Upper lobe of right lung (tissue), 1 donor: ENCODE measurements at places on chromosomes 4 and X.

GRCh38 chrX:39440799-39441284 is 639.6 kb downstream of the MID1IP1 start:
- H3K4me3 ChIP-seq: no peak overlapping the region
- no peaks in the 10 kb centered on the region for H3K27me3 ChIP-seq
- H3K27ac ChIP-seq: no peak overlapping the region
- DNase-seq: no peak

- no peak for DNase-seq
- no peaks in the 10 kb centered on the region for H3K4me1 ChIP-seq
- H3K27me3 ChIP-seq: no peaks in the 10 kb centered on the region
- no peak overlapping the region for H3K27ac ChIP-seq
- H3K36me3 ChIP-seq: peaks cover 93% of the 10 kb centered on the region
Measured at GRCh38 chr4:128853741-128854140, 44.2 kb downstream of the JADE1 start.

DNA sequence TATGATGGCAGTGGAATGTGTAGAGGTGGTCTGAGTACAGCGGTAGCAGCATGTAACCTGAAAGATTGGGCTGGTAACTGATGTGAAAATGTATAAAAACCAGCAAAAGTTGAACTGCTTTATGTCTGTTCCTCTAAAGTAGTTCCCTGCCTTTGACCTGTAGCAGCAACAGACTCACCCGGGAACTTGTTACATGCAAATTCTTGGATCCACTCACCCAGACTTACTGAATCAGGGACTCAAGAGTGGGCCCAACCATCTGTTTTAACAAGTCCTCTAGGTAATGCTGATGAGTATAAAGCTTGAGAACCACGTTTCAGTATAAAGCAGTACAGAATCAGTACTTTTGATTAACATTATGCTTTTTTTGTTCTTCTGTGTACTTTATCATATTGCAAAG is 84.7 kb downstream of the RAP1GDS1 start:
- no peak for DNase-seq
- H3K4me3 ChIP-seq: no peak overlapping the region
- peaks cover 9% of the 10 kb centered on the region for H3K36me3 ChIP-seq
- no peaks in the 10 kb centered on the region for H3K27me3 ChIP-seq
- no peak overlapping the region for H3K27ac ChIP-seq
- no peaks in the 10 kb centered on the region for H3K4me1 ChIP-seq

GRCh38 chr4:31657859-31658570 is 937.8 kb downstream of the PCDH7 start:
- H3K4me3 ChIP-seq: no peak overlapping the region
- DNase-seq: no peak
- H3K4me1 ChIP-seq: no peaks in the 10 kb centered on the region
- no peaks in the 10 kb centered on the region for H3K36me3 ChIP-seq
- H3K27me3 ChIP-seq: no peaks in the 10 kb centered on the region
- no peak overlapping the region for H3K27ac ChIP-seq

- DNase-seq: no peak
- no peaks in the 10 kb centered on the region for H3K27me3 ChIP-seq
- no peaks in the 10 kb centered on the region for H3K36me3 ChIP-seq
- H3K4me3 ChIP-seq: peak overlapping the region; percentile 65
- peaks cover 6% of the 10 kb centered on the region for H3K4me1 ChIP-seq
- H3K27ac ChIP-seq: peak overlapping the region; percentile 92
Measured at GRCh38 chrX:14030174-14030530, 460 bp upstream of the GEMIN8 start.
